Omental fat pad (tissue), 4 donors: ENCODE measurements at places on chromosomes 2 and 18. TPM values are rescaled to one million over a fixed set of nuclear protein-coding genes. Genes with fewer than 3 reads are reported as not detected.

- no peak for DNase-seq
Measured at GRCh38 chr2:184927040-184927439, 328.7 kb downstream of the ZNF804A start.

- no peak for DNase-seq
Measured at GRCh38 chr2:65073879-65074565, 17.8 kb downstream of the CEP68 start.

SMAD2 gene
- 71.2 TPM for total RNA-seq

DNA sequence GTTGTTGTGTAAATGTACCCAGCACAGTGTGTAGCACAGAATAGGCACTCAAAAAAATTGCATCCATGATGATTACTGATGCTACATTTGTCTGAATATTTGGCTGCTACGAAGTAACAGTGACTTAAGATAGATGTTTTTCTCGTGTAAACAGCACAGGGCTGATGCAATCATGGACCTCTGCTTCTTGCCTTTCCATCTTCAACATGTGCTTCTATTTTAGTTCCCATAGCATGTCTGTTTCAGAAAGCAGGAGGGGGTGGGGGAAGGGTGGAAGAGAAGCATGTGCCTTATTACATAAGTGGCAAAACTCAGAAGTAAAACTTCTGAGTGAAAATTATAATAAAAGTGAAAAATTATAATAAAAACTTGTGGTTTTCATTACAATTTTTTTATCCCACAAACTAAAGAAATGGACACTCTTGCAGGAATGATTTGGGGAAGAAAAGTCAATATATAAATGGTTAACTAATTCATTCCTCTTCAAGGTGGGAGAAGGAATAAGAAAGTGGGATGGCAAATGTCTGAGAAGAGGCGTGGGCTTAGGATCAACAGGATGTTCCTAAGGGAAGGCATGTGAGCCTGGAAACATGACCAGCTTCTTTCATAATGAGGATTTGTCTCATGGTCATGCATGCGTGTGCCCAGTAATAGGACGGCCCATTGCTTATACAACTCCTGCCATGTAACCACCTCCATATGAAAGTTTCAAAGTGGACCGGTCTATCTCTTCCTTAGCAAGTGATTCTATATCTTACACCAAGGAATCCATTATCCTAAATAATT, 27.2 kb downstream of the CCBE1 start:
- no peak for DNase-seq

GRCh38 chr18:29840089-29840488, 1202.5 kb downstream of the DSC3 start:
- no peak for DNase-seq

CCDC74B gene
- total RNA-seq, result 1.4 TPM

- DNase-seq, result no peak
Measured at GRCh38 chr2:236764716-236765115, 195.1 kb downstream of the ACKR3 start.

GRCh38 chr2:181178130-181178529, 197.7 kb downstream of the UBE2E3 start:
- DNase-seq, result no peak

- DNase-seq, result no peak
Measured at GRCh38 chr2:221780281-221780688, 208.2 kb upstream of the EPHA4 start.

GRCh38 chr2:50492477-50492851, 539.5 kb downstream of the NRXN1 start:
- DNase-seq, result no peak

TMEM247 gene
- total RNA-seq, result not detected

- no peak for DNase-seq
Measured at GRCh38 chr2:168246483-168247340, 683 bp downstream of the STK39 start.

STK16 gene
- total RNA-seq, result 12.0 TPM

POTEC gene
- total RNA-seq, result not detected

- no peak for DNase-seq
Measured at GRCh38 chr2:188478724-188479123, 187.1 kb downstream of the GULP1 start.

DNA sequence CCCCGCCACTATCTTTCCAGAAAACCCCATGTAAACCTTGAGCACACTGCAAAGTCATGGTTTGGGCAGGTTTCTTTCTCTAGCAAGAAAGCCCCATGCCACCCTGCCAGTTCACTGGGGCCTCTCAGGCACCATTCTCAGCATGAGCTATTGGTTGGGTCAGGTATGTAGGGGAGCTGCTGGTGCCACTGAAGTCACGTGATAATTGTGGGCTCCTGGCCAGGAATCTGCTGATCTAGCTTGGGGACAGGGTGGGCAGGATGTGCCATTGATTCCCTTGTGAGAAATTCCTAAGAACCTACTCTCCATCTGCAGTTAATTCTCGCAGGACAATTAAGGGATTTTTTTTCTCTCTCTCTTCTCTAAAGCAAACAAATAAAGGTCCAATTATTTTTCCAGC, 26.5 kb upstream of the HNMT start:
- DNase-seq, result no peak

GRCh38 chr18:25097057-25097456, 254.9 kb downstream of the ZNF521 start:
- DNase-seq, result no peak

DNA sequence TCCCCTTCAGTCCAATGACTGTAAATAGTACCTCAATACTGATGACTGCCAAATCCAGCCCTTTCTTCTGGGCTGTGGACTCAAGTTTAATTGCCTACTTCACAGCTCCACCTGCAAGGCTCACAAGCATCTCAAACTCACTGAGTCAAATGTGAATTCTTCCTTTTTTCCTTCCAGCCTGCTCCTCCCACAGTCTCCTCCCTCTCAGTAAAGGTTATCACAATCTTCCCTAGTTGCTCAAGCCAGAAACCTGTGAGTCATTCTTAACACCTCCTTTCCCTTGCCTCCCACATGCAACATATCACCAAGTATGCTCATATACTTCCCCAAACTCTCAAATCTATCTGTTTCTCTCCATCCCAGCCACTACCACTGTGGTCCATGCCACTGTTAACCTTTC, 3.7 kb upstream of the MFSD6 start:
- no peak for DNase-seq
